Thymus (tissue), 14 donors: ENCODE measurements at places on chromosomes 5 and 9.

- no peaks in the 10 kb centered on the region for H3K36me3 ChIP-seq
- no peak overlapping the region for H3K27ac ChIP-seq
- DNase-seq, result no peak
- H3K4me1 ChIP-seq, result peaks cover 20% of the 10 kb centered on the region
- H3K4me3 ChIP-seq, result no peak overlapping the region
Measured at GRCh38 chr9:18982262-18982620, 50.8 kb downstream of the SAXO1 start.

DNA sequence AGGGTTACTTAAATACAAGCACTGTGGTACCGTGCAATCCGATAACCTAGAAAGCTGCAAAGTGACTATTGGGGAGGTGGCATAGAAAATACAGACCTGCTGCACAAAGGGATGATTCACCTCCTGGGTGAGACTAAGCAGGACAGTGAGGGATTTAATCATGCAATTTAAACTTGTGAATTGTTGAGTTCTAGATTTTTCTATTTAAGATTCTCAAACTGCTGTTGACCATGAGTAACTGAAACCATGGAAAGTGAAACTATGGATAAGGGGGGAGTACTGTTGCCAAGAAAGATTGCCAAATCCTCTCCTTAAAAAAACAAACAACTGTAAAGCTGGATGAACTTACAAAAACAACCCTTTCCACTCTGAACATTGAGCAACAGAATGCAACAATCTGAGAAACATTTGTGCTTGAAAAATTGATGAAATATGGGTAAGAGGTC, 61.5 kb upstream of the NUDT12 start:
- DNase-seq, result no peak
- no peaks in the 10 kb centered on the region for H3K36me3 ChIP-seq
- no peak overlapping the region for H3K27ac ChIP-seq
- H3K4me1 ChIP-seq, result no peaks in the 10 kb centered on the region
- no peak overlapping the region for H3K4me3 ChIP-seq
- H3K27me3 ChIP-seq, result no peaks in the 10 kb centered on the region

- DNase-seq, result no peak
- no peak overlapping the region for H3K4me3 ChIP-seq
- H3K36me3 ChIP-seq, result no peaks in the 10 kb centered on the region
Measured at GRCh38 chr5:53373451-53374158, 106.8 kb upstream of the FST start.

- peak overlapping the region; percentile 73 for H3K4me3 ChIP-seq
- H3K36me3 ChIP-seq, result peaks cover 6% of the 10 kb centered on the region
- H3K4me1 ChIP-seq, result peaks cover 7% of the 10 kb centered on the region
- H3K27me3 ChIP-seq, result peaks cover 7% of the 10 kb centered on the region
Measured at GRCh38 chr5:58458141-58458742, 1.6 kb downstream of the PLK2 start.

DNA sequence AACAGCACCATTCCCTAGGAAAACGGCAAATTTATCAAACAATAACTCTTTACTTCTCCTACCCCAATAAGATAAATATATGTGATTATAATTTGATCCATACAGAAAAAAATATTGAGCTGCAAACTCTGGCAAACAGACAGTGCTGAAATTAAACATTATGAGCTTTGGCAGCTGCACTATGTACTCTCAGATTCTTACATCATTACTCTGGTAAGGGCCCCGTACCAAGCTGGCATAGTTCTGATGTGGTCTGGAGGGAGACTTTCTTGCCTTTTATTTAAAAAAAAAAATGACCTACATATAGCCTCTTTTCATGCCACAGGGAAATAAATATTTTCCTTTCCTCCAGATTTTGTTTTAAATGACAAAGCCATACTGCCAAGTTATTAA, 95.0 kb downstream of the NR6A1 start:
- no peaks in the 10 kb centered on the region for H3K27me3 ChIP-seq
- DNase-seq, result no peak
- H3K4me1 ChIP-seq, result peaks cover 7% of the 10 kb centered on the region
- H3K36me3 ChIP-seq, result no peaks in the 10 kb centered on the region
- H3K4me3 ChIP-seq, result no peak overlapping the region

- H3K27ac ChIP-seq, result no peak overlapping the region
- no peak overlapping the region for H3K4me3 ChIP-seq
- no peaks in the 10 kb centered on the region for H3K27me3 ChIP-seq
- no peak for DNase-seq
- no peaks in the 10 kb centered on the region for H3K4me1 ChIP-seq
- no peaks in the 10 kb centered on the region for H3K36me3 ChIP-seq
Measured at GRCh38 chr5:45411971-45412612, 284.1 kb downstream of the HCN1 start.

DNA sequence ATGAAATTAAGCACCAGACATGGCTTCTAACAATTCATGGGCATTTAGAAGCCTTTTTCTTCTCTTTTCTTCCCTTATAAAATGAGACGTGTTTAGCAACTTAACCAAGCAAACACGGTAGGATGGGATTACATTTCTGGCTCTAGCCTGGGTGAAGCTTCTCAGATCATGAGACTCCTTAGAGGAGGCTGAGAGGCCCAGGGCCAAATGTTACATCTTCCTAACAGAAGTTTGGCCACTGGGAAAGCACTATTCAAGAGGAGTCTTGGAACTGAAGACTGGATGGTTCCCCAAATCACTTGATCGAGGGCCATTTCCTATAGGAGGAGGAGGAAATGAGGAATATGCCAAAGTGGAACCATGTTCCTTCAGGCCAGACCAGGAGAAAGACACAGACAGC, 1.9 kb downstream of the GABRP start:
- H3K4me3 ChIP-seq, result no peak overlapping the region
- no peak for DNase-seq
- no peaks in the 10 kb centered on the region for H3K4me1 ChIP-seq
- H3K27ac ChIP-seq, result no peak overlapping the region

DNA sequence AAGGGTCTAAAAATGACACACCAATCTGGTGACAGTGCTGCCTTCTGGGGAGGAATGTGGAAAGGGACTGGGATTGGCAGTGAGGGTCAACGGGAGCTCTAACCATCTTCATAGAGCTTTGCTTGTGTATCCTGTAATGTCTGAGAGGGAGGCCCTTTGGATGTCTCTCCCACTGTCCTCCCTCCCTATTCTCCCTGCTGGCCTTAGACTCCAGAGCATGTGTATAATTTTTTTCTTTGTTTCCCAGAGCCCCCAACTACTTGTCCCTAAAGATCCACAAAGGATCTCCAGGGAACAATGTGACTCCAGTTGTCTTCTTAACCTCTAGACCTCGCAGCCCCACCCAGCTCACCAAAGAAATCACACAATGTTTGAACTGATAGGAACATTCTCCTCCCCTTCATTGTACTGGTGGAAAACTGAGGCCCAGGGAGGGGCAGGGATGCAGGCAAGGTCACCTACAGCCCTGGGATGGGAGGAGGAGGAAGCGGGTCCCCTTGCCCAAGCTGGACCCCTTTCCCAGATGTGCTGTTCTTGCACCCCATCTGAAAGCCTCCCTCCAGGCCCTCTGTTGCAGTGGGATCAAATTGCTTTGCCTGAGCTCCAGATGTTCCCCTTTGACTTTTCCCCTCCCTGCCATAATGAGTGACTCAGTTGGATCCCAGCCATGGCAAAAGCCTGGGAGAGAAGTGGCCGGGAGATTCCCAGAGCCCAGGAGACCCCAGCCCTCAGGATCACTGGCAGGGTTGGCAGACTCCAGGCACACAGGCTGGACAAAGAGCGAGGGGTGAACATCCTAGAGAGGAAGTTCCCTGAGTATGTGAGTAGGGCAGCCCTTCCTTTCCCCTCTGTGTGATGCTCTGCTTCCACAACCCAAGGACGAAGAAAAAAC, 21.8 kb downstream of the SPARC start:
- H3K27ac ChIP-seq, result no peak overlapping the region
- peaks cover 3% of the 10 kb centered on the region for H3K4me1 ChIP-seq
- DNase-seq, result no peak
- no peaks in the 10 kb centered on the region for H3K36me3 ChIP-seq

GRCh38 chr5:74044936-74045335, 418.9 kb downstream of the ARHGEF28 start:
- DNase-seq, result no peak
- H3K4me1 ChIP-seq, result peaks cover 8% of the 10 kb centered on the region
- H3K27ac ChIP-seq, result no peak overlapping the region
- H3K27me3 ChIP-seq, result no peaks in the 10 kb centered on the region
- no peak overlapping the region for H3K4me3 ChIP-seq
- H3K36me3 ChIP-seq, result no peaks in the 10 kb centered on the region

- H3K4me1 ChIP-seq, result no peaks in the 10 kb centered on the region
- no peaks in the 10 kb centered on the region for H3K36me3 ChIP-seq
- H3K4me3 ChIP-seq, result no peak overlapping the region
- no peak overlapping the region for H3K27ac ChIP-seq
- H3K27me3 ChIP-seq, result peaks cover 4% of the 10 kb centered on the region
Measured at GRCh38 chr9:133322701-133323100, 13.3 kb downstream of the SURF6 start.

GRCh38 chr9:138072897-138073296, 195.3 kb downstream of the CACNA1B start:
- H3K4me3 ChIP-seq, result no peak overlapping the region
- no peaks in the 10 kb centered on the region for H3K27me3 ChIP-seq
- H3K27ac ChIP-seq, result no peak overlapping the region
- no peaks in the 10 kb centered on the region for H3K4me1 ChIP-seq
- H3K36me3 ChIP-seq, result no peaks in the 10 kb centered on the region
- no peak for DNase-seq

GRCh38 chr9:92973700-92974099, 26.4 kb downstream of the FGD3 start:
- peaks cover 49% of the 10 kb centered on the region for H3K36me3 ChIP-seq
- H3K4me1 ChIP-seq, result peaks cover 10% of the 10 kb centered on the region
- no peak overlapping the region for H3K27ac ChIP-seq
- no peak overlapping the region for H3K4me3 ChIP-seq
- no peak for DNase-seq
- H3K27me3 ChIP-seq, result no peaks in the 10 kb centered on the region

- no peaks in the 10 kb centered on the region for H3K4me1 ChIP-seq
- peak; percentile 67 for DNase-seq
- no peak overlapping the region for H3K27ac ChIP-seq
- no peaks in the 10 kb centered on the region for H3K36me3 ChIP-seq
- no peak overlapping the region for H3K4me3 ChIP-seq
Measured at GRCh38 chr5:32329395-32329834, 16.7 kb upstream of the MTMR12 start.

- no peak overlapping the region for H3K4me3 ChIP-seq
- no peak for DNase-seq
- H3K4me1 ChIP-seq, result no peaks in the 10 kb centered on the region
- no peak overlapping the region for H3K27ac ChIP-seq
Measured at GRCh38 chr5:17477573-17478265, 20.3 kb upstream of the TAF11L2 start.

- peaks cover 9% of the 10 kb centered on the region for H3K4me1 ChIP-seq
- peak; percentile 53 for DNase-seq
- H3K36me3 ChIP-seq, result no peaks in the 10 kb centered on the region
Measured at GRCh38 chr5:60700416-60700757, 421 bp upstream of the DEPDC1B start.

DNA sequence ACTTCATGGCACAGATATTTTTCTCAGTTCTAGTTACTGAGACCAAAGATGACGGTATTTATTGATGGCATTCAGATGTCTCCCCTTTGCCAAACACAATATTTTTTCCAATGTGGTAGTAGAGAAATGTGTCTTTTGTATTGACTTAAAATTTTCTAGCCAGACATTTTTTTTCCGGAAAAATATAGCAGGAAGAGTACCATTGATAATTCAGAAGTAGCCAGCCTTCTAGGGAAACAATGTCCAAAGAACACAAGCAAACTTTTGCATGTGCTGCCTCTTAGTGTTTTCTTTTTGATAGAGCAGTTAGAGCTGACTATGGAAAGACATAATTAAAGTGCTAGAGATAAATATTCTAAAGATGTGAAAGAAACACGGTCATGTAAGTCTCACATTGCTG, 231.4 kb downstream of the MARCHF11 start:
- no peaks in the 10 kb centered on the region for H3K4me1 ChIP-seq
- H3K27ac ChIP-seq, result no peak overlapping the region
- H3K36me3 ChIP-seq, result no peaks in the 10 kb centered on the region
- H3K27me3 ChIP-seq, result no peaks in the 10 kb centered on the region
- DNase-seq, result no peak
